ENCODE measurements at places on chromosomes 5 and 9. TPM values are rescaled to one million over a fixed set of nuclear protein-coding genes. Genes with fewer than 3 reads are reported as not detected.

The TMC1 gene
- 1.3 TPM for polyA plus RNA-seq

The NACC2 gene
- polyA plus RNA-seq = 7.0 TPM

The KCTD16 gene
- polyA plus RNA-seq = 2.9 TPM

The HAVCR2 gene
- 18.2 TPM for polyA plus RNA-seq

The PTGS1 gene
- 3.8 TPM for polyA plus RNA-seq

The SLC45A2 gene
- polyA plus RNA-seq = 1.0 TPM

The LCN2 gene
- 0.75 TPM for polyA plus RNA-seq

The CCDC192 gene
- 1.5 TPM for polyA plus RNA-seq

The C9orf153 gene
- polyA plus RNA-seq = 0.15 TPM

The RAD1 gene
- polyA plus RNA-seq = 43.0 TPM

DNA sequence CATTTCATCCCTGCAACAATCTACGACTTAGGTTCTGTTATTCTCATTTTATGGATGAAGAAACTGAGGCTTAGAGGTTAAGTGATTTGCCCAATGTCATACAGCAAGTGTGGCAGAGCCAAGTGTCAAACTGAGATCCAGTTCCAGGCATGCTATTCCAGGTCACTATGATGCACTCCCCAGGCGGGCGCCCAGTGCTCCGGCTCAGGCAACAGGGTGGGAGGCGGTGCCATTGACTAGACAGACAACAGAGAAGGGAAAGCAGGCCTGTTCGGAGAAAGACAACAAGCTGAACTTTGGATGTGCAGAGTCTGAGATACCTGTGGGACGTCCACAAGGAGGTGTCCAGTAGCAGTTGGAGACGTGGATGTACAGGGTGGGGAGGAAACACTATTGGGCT, 10.8 kb upstream of the DDX41 start:
- DNase-seq = no peak

GRCh38 chr5:55773057-55773456, 35.2 kb downstream of the DDX4 start:
- no peak for DNase-seq

- DNase-seq = no peak
Observed at GRCh38 chr9:99387431-99387830, 165.3 kb downstream of the SEC61B start.

DNA sequence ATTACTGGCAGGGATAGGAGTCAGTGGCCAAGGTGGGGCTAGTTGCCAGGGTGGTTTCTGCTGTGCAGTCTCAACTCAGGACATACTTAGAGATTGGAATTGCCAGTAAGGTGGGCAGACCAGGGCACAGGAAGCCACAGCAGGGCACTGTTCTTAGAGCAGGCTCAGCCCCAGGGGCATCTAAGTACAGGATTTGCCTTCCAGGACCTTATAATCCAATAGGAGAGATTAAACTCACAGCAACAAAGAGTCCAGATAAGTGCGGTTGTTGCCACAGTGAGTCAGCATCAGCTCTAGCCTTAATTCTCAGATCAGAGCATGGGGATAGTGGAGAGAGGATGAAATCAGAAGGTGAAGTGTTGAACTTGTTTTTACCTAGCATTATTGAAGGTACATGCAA, 265.8 kb upstream of the TRPC7 start:
- DNase-seq = no peak

GRCh38 chr5:55533521-55534435, 986 bp downstream of the PLPP1 start:
- peak; percentile 66 for DNase-seq

GRCh38 chr5:86439593-86440110, 178.1 kb upstream of the COX7C start:
- no peak for DNase-seq

DNA sequence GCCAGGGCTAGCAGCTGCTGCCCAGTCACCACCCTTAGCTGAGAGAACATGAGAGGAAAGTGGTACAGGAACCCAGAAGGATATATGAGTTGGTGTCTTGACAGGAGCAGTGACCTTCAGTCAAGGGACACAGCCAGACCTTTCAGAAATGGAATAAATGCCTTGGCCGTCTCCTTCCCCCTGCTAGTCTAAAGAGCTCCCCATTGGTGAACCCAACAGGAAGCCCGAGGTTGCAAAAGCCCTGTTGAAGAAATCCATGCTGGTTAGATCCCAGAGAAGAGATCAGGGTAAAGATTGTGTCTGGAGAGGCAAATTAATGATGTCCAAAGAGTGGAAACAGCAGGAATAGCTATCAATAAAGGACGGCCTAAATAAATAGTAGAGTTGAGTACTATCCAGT, 244.5 kb downstream of the NR3C1 start:
- DNase-seq = no peak

DNA sequence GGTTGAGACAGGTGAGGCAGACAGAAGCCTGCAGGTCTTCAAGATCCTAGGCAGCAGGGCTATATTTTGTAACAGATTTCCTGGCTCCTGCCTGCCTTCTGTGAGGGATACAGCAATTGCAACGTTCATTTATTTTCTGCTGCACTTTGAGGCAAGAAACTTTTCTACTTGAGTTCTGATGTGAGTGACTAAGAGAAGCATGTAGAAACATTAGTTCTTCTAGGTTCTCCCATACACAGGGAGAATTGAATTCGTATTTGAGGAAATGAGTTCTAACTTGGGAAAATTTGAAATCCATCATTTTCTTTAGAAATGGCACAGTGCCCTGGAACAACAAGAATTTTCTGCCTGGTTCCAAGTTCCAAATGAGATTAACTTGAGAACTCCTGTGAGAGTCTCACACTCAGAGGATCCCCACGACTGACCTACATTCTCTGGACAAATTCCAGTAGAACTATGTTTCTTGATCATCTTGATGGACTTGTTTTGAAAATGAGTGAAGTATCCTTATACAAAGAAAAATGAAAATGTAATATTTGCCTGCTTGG, 15.0 kb downstream of the MAMDC2 start:
- DNase-seq = no peak

DNA sequence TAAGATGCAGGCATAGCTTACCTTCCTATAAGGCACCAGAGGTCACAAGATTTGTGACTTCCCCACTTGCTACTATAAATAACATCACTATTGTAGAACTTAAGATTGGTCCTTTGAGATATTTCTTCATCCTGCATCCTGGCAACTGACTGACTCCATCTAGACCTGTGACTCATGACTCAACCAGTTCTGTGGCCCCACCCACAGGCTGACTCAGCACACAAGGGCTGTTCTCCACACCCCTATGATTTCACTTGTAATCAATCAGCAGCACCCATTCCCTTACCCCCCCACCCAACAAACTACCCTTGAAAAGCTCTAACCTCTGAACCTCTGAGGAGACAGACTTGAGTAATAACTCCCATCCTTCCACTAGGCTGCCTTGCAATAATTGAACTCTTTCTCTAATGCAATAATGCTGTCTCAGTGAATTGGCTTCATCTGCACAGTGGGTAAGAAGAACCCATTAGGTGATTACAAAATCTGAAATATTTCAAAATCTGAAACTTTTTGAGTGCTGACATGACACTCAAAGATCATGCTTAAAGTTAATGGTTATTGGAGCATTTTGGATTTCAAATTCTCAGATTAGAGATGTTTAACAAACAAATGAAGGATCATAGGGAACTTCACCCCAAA, 296.7 kb downstream of the ARL15 start:
- DNase-seq = no peak

DNA sequence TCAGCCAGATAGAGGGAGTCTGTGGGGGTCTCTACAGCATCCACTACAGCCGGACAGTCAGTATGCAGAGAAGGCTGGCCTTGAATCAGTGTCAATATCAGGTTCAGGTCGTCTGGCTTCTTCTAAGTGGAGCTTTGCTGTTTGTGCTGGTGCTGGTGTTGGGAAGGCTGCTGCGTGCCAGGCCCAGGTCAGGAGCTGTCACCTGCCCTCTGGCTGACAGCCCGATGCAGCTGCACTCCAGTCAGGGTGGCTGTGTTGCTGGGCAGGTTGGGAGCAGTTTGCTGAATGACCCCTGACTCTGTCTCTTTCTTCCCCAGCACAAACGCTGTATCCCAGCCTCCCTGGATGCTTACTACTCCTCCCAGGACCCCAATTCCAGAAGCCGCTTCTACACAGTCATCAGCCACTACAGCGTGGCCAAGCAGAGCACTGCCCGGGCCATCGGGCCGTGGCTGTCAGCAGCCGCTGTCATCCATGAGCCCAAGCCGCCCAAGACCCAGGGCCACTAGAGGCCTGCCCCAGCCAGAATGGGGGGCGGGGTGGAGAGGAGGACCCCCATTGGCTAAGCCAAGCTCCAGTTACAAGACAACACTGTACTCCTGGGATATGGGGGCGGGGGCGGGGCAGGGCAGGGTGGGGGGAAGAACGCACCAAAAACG, 61.6 kb downstream of the NSG2 start:
- DNase-seq = no peak

- DNase-seq = no peak
Observed at GRCh38 chr9:115398313-115398650, 280.3 kb upstream of the TNC start.

DNA sequence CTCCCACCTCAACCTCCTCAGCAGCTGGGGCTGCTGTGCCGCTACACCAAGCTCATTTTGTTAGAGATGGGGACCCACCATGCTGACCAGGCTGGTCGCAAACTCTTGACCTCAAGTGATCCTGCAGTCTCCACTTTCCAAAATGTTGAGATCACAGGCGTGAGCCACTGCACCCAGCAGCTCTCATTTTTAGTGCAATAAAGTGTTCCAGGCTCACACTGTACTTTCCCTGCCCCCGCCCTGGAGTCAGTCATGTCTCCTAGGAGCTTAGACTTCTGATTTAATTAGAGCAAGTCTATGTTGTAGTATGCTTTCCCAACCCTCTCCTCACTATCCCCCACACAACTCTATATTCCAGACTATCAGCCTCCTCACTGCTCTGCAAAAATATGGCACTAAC, 238.0 kb upstream of the ACTBL2 start:
- DNase-seq = no peak

- no peak for DNase-seq
Observed at GRCh38 chr9:71692337-71692736, 76.0 kb downstream of the CEMIP2 start.

DNA sequence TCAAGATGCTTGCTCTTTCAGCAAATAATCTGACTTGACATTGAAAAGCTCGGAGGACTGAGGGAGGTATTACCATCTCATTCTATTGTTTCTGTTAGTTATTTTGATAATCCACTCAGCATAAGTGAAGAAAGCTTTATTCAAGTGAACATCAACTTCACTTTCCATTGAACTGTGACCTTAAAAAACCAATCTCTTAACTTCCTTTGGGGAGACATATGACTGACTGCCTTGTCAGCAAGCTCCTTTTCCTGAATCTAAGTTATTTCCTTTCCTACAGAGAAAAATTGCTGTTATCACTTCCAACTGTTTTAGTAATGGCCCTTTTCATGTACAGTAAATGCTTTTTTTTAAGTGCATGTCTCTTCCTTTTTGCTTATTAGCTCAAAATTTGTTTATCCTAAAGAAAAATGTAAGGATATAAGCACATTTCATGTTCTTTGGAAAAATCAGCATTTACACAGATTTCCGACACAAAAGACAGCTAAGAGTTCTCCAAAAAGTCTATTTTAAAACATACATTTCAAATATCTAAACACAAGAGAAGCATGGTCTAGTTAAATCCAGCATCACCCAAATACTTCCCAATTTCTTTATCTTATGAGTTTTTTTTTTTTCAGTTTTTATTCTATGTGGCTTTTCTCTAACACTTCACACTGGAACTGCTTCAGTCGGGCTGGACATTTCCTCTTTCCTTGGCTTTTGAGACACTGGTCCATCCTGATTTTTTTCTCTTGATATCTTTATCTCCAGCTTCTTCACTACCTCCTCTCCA, 117.9 kb upstream of the DAB2 start:
- no peak for DNase-seq

GRCh38 chr9:91148306-91148705, 213.4 kb downstream of the AUH start:
- no peak for DNase-seq

DNA sequence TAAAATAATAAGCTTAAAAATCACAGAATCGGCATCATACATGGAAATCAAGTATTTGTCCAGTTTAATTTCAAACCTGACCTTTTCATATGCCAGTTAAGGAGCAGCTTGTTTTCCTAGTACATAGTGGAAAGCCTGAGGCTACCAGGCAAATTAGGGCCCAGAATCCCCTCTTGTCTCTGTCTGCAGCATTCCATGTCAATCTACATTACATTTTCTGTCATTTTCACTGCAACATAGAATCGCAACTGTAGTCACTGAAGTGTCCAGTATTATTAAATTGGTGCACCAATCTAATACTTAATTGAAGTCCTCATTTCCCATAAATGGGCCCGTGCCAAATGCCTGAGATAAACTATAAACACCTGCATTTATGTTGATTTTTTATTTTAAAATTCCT, 1352.2 kb upstream of the ACO1 start:
- no peak for DNase-seq

DNA sequence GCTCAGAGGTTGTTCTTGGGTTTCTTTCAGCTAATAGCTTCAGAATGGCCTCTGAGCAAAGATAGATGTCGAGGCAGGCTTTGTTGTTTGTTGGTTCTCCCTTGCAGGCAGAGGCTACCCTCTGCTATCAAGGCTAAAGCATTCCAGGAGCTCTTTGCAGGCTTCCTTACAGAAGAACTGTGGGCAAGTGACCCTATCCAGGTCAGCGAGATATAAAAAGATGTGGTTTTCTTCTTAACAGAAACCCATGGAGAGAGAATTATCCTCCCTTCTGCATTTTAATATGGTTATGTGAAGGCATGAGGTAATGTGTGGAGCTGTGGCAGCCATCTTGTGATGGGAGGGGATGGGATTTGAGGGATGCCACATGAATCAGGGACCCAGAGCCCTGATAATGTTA, 67.0 kb downstream of the TLE4 start:
- DNase-seq = no peak

- no peak for DNase-seq
Observed at GRCh38 chr9:81893929-81894328, 34.3 kb upstream of the SPATA31D4 start.

DNA sequence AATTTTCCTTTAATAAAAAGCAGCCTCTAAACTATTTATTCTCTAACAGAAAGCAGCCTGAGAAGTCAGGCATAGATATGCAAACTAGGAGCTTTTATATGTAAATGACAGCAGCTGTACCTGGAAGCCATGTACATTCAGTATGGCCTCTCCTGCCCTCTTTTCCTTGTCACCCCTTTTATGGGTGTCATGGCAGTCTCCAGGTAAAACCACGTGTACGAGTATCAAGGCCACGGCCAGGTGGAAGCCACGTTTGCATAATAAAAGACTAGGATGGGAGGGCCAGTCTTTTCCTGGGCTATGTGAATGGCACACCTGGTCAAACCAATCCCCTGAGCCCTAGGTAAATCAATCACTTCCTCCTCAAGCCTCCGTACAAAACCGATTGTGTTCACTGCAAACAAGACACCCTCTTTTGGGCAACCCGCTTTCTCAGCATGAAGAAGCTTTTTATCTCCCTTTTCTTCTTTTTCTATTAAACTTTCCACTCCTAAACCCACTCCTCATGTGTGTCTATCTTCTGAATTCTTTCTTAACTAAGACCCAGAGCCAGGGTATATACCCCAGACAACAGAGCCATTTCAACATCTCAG, 419.5 kb upstream of the CTNND2 start:
- DNase-seq = no peak

- no peak for DNase-seq
Observed at GRCh38 chr5:97998941-97999340, 774.5 kb upstream of the RGMB start.

Data from left kidney (tissue), 8 donors.